ENCODE measurements at places on chromosomes 3 and 15.

DNA sequence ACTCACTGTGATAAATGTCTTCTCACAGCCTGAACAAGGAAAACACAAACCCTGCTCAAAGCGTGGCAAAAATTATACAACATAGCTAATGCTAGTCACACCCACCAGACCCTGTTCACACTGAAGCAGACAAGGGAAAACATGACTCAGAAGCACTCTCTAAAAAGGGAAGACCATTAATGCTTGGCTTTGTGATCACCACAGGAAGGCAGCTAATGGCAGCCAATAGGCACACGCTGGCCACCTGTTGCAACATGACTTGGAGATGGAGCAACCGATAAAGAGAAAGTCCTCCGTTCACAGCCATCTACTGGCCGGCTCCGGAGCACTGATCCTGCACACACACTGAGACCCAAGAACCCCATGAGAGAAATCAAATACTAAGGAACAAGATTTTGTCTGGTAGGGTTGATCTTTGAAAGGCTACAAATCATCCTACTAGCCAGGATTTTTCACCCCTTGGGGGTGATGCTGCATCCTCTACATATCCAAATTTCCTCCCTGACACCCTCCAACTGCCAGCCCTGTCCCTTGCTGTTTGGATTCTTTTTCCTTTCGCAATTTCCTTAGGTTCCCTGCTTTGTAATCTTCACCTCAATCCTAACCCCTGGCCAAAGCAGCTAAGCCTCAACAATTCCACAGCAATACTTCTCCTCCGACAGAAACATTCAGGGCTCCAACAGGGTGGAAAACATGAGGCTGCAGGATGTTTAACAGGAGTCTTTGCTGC is 3.2 kb downstream of the ZXDC start:
- no peak for DNase-seq

- no peak for DNase-seq
These were observed 8.7 kb upstream of the SEMA3F start for GRCh38 chr3:50146316-50146901.

GRCh38 chr15:48710952-48711495 is 65.5 kb upstream of the FBN1 start:
- no peak for DNase-seq

DNA sequence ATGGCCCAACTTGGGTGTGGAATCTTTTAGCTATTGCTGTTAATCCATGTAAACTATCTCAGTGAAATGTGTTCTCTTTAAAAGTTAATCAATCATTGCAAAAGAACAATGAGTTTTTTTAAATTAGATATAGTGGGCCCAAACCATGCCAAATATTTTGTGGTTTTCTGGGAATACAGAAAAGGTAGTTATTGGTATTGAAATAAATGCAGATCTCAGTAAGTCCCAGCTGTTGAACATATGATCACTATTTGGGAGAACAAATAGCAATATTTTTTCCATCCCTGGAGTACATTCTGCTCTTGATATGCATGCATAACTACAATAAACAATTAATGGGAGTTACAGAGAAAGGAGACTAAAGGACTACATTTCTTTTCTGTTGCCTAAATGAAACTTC is 36.0 kb upstream of the LEKR1 start:
- DNase-seq = no peak

DNA sequence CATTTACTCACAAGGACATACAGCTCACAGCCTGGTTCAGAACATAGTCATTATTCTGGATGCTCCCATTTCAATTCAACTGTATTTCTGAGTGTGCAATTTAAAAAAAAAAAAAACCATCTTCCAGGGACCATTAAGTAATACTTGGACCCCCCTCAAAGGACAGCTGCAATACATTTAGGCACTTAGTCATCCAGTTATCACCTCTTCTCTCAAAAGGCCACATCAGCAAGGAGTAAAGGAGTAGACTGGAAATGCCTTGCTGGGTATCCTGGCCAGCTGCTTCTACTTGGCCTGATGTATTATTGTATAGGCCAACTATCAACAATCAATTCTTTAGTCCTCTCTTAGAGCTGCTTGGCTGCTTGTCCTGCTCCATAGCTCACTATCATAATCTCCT is 211.4 kb upstream of the SETMAR start:
- no peak for DNase-seq

- no peak for DNase-seq
These were observed 57.3 kb downstream of the GREM1 start for GRCh38 chr15:32775103-32775502.

DNA sequence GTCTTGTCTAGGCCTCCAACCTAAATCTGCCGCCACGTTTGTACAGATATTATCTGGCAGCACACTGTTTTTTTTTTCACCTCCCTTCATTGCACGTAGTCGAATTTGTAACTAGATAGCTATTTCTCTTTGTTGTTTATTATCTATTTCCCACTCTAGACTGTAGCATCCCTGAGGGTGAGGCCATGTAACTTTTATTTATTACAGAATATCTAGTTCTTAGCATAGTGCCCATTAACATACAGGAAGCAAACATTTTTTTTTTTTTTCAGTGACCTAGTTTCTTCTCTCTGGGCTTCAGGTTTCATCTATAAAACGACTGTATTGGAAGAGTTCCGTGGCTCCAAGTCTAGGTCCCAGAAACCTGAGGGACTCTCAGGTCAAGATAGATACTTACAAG is 354.3 kb downstream of the FGF12 start:
- no peak for DNase-seq

DNA sequence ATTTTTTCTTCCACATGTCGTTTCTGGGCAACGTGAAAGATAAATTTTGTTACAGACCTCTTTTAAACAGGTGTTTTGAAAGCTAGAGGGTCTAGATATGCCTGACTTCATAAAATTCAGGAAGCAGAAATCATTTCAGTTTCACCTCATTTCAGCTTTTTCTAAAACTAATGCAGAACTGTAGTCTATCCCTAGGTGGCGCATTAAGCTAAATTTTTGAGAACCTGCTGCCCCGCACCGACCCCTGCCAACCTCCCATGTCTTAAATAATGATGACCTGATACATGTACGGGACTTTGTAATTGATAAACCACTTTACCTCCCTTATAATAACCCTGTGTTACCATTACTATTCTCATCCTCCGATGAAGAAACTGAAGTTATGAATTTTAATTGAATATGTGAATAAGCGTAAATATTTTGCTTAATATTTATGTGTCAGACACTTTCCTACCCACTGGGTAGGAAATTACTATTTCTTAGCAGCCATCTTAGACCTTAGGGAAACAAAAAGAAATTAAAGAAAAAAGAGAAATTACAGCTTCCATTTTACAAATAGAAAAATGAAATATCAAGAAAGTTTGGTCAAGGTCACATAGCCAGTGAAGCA is 78.7 kb upstream of the GCNT3 start:
- DNase-seq = no peak

- DNase-seq = no peak
These were observed 30.7 kb downstream of the MAP2K5 start for GRCh38 chr15:67573194-67573593.

- no peak for DNase-seq
These were observed 381.4 kb downstream of the NTRK3 start for GRCh38 chr15:87874896-87875711.

DNA sequence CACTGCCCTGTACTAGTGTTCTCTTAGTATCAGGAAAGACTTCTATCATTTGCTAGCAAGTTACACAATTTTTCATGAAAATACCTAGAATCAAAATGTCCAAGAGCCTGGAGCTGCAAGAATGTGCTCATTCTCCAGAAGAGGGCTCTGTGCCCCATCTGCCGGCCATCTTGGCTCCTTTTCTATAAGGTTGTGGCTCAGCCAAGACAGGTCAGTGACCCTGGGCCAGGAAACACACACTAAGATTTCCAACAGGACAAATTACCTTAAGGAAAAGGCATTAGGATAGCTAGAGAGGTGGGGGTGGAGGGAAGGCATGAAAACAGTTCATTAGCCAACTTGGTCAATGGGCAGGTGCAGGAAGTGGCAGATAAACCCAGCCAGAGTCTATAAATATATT is 20.7 kb downstream of the TIMP4 start:
- no peak for DNase-seq

DNA sequence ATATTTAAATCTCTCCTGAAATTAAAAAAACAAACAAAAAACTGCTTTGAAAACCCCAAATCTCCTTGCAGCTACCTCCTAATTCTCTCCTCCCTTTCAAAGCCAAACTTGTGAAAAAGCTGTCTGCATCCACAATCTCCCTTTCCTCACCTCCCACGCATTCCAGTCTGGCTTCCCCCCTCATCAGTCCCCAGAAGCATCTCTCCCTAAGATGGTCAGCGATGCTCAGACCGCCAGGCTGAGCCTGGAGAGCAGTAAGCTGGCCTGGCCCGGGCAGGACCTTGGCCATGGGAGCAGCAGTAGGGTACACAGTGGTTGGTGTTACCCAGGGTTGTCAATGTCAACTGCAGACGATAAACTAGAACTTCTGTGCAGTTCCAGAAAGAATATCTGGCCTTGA is 32.9 kb upstream of the BLM start:
- no peak for DNase-seq

- no peak for DNase-seq
These were observed 159.2 kb upstream of the SLC24A5 start for GRCh38 chr15:47961401-47962090.

GRCh38 chr15:90654233-90655136 is 62.7 kb upstream of the BLM start:
- no peak for DNase-seq

GRCh38 chr3:48738926-48739616 is 22.1 kb upstream of the IP6K2 start:
- DNase-seq = no peak

- DNase-seq = no peak
These were observed 27.2 kb upstream of the GBE1 start for GRCh38 chr3:81788610-81789009.

DNA sequence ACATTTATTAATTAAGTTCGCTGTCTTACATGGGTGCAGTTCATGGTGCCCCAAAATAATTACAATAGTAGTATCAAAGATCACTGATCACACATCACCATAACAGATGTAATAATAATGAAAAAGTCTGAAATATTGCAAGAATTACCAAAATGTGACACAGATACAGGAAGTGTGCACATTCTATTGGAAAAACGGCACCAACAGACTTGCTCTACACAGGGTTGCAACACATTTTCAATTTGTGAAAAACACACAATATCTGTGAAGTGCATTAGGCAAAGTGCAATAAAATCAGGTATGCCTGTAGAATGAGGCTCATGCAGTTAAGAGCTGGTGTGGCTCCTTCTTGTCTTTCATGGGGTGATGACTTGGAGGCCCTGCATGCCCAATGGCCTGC is 265.8 kb downstream of the RPLP1 start:
- no peak for DNase-seq

- no peak for DNase-seq
These were observed 344.3 kb upstream of the UMPS start for GRCh38 chr3:124385996-124386395.

- DNase-seq = no peak
These were observed 168.4 kb downstream of the TUSC7 start for GRCh38 chr3:116877968-116878367.

- DNase-seq = peak; percentile 24
These were observed 5.5 kb upstream of the GP5 start for GRCh38 chr3:194404365-194405140.

DNA sequence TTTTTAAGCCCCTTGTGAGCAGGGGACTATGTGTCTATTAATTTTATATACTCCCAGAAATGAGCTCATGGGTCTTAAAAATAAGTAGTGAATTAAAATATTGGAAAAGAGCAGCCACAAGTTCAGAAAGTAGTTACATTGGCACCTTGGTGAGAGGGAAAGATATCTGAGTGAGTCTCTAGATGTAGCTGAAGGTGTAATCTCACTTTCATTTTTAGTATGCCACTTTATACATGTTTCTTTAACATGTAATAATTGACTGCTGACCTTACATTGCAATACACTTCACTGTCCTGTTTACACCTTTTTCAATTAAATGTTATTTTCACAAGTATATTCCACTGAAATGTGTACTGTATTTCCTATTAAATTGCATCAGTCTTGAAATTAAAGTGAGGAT is 12.1 kb upstream of the PAK6 start:
- DNase-seq = no peak

DNA sequence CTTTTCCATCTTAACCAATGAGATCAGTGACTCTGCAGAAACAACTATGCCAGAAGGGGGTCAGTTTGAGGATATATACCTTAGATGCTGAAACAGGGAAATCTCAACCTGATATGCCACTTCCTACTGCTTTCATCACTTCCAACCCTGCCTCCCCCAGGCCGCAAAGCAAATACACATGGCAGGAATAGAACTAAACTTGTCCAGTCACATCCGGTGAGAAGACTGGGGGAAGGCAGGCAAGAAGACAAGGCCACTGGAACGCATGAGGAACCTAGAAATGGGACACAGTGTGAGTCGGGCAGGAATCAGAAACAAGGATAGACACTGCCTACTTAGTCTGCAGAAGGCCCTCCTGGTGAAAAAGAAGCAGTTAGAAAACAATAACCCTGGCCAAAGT is 90.6 kb downstream of the MYO5A start:
- no peak for DNase-seq

DNA sequence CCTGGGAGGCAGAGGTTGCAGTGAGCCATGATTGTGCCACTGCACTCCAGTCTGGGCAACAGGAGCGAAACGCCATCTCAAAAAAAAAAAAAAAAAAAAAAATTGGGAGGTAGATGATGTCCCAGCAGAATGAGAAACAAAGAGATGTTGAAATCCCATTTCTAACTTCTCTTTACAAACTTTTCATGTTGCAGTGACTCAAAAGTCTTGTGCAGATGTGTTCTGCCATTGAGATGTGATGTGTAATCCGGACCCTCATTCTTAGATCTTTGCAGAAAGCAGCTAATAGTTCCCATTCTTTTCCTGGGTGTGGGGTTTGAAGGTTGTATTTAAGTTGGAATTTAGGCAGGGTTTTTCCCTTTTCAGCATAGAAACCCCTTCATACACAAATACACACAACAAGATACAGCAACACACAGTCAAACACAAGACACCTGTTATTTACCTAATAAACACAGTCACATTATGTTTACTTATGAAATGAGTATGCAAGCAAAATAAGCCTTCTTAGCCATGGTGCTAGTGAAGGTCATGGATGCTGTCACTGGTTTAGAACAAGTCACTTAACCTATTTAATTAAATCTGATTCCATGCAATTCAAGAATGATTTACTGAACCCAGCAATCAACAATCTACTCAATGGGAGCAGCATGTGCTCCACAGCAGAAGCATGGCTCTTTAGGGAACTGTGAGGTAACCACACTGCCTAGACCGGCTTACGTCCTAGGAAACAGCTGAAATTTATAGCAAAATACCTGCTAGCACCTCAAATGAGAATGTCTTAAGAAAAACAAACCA is 14.9 kb downstream of the SIAH2 start:
- peak; percentile 30 for DNase-seq

DNA sequence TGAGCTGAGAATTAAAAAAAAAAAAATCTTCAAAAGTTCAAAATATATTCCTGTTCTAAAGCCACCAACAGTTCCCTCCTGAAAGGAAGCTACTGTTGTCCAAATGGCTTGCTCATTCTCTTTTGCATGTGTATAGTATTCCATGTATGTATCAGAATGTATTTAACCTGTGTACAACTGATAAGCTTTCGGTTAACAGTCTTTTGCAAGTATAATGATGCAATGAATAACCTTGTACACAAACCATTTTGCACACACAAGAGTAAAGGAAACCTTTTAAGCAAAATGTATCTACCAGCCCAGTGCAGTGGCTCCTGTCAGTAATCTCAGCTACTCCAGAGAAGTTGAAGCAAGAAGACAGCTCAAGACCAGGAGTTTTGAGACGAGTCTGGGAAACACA is 32.6 kb downstream of the TOPBP1 start:
- DNase-seq = no peak

- peak; percentile 14 for DNase-seq
These were observed 1.9 kb upstream of the LOXL1 start for GRCh38 chr15:73924171-73924921.

- DNase-seq = no peak
These were observed 61.5 kb upstream of the GRM7 start for GRCh38 chr3:6799264-6799915.
